ENCODE measurements at places on chromosomes 16 and 17.
A peak's percentile ranks its signal among the peaks of the same experiment; 100 is the strongest.

GRCh38 chr16:10624527-10624926 is 44.1 kb upstream of the EMP2 start:
- DNase-seq = no peak

DNA sequence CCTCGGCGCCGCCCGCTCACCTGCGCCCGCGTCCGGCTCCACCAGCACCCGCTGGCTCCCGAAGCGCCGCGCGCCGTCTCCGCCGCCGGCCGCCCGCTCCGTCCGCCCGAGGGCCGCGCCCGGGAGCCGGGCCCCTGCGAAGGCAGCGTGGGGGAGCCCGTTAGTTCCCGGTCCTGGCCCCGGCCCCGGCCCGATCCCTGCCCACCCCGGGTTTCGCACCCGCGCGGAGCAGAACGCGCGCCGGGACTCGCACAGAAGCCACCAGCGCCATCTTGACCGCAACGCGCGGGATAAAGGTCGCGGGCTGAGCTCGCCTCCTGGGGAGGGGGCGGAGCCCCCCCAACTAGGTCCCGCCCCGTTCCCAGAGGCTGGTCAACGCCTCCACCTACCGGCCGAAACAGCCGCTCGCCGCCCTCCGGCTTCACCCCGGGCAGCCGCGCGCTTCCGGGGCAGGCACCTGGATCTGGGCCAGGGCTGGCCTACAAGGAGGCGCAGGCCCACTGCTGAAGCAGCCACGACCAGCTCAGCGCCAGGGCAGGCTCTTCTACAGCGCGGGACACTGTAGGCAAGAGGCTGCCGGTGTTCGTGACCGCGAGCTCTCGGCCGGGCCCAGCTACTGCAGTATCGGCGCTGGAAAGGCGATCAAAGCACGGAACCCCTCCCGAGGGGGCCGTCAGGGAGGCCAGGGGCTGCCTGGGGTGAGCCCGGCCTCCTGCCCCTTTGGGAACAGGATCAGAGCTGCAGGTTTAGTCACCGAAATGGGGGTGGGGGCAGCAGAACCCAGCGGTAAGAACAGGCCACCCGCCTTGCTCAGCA is at the start of gene ECI1:
ECI1 (minus strand) TSS at position 292 of the 816 bp plus-strand sequence; CDS start at position 271, 21 bp downstream.
- peak; percentile 89 for DNase-seq

GRCh38 chr17:38417210-38417951 is 10.9 kb upstream of the ARHGAP23 start:
- DNase-seq = no peak

DNA sequence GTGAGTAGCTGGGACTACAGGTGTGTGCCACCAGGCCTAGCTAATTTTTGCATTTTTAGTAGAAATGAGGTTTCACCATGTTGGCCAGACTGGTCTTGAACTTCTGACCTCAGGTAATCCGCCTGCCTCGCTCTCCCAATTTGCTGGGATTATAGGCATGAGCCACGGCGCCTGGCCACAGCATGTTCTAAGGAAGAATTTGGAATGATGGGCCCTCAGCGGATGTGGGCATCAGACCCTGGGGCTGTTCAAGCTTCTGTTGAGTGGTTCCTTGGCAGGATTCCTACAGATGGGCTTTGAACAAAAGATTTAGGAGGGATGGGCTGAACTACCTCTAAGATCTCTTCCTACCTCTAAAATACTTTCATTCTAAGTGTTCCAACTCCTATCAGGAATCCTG is 4.1 kb downstream of the PRPSAP2 start:
- no peak for DNase-seq

DNA sequence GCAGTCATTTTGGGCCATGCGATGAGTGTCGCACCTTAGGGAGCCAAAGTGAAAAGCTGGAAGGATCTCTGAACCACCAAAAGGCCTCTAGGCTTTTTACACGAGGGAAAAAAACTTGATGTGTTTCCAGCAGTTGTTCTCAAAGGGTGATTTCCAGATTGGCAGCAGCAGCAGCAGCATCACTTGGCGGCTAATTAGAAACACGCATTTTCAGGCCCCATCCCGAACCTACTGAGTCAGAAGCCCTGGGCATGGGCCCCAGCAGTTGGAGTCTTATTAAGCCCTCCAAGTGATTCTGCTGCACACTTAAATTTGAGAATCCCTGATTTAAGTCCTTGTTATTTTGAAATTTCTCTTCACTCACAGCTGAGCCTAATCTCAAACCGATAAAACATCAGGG is 25.3 kb upstream of the PYY start:
- no peak for DNase-seq

DNA sequence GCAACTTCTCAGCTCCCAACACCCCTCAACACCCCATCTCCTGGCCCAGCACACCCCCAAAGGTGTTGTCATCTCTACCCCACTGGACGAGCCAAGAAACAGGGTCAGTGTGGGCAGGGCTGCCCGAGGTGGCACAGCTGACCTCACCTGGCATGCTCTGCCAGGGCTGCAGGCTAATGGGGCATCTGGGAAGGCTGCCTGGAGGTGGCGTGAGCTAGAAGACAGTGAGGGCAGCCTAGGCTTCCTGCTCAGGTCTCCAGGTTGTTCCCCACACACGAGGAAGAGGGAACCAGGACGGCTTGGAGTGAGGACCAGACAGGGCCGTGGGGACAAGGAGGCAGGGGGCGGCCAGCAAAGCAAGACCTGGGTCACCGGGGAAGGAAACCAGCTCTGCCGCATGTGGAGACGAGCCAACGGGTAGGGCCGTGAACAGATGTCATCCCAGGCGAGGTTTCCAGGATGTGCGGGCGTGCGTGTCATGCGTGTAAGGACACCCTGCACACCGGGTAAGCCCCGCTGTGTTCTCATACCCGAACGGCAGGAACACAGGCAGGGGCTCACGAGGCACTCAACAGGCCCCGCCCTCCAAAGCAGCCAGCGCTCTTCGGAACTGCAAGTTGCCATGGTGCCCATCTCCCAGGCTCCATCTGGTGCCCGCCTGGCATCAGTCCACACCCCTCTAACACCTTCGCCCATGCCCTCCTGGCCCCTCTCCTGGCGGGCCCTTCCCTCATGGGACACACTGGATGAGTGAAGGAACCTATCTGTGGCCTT is 29.6 kb upstream of the PVALEF start:
- DNase-seq = no peak

- peak; percentile 73 for DNase-seq
These were observed 125.4 kb upstream of the CHMP6 start for GRCh38 chr17:80866050-80866793.

DNA sequence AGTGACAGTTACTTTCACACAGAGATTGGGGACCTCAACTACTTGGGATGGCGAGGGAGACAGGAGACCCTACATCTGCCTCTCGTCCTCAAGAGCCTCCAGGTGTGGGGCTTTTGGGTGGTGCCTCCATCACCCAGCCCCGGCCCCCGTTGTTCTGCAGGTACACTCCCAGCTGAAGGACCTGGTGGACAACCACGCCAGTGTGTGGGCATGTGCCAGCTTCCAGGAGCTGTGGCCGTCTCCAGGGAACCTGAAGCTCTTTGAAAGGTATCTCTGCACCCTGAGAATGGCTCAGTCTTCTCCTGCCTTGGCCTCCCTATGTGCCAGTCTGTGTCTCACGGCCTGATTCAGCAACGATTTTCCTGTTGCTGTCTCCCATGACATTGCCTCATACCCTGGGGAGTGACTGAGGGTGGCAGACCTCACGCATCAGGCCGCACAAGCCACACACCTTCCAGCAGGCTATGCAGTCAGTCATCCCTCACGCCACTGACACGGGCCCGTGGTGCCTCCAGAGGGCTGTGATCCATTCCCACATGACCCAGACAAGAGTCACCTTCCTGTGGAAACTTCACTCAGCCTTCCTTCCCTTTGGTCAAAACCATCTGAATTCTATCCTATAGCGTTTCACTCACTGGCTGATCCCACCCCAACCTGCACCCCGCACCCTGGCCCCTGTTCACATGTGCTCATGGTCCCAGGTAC is 3.7 kb downstream of the CCNF start:
- DNase-seq = no peak

- no peak for DNase-seq
These were observed 2.8 kb downstream of the CDIPT start for GRCh38 chr16:29860218-29860617.

DNA sequence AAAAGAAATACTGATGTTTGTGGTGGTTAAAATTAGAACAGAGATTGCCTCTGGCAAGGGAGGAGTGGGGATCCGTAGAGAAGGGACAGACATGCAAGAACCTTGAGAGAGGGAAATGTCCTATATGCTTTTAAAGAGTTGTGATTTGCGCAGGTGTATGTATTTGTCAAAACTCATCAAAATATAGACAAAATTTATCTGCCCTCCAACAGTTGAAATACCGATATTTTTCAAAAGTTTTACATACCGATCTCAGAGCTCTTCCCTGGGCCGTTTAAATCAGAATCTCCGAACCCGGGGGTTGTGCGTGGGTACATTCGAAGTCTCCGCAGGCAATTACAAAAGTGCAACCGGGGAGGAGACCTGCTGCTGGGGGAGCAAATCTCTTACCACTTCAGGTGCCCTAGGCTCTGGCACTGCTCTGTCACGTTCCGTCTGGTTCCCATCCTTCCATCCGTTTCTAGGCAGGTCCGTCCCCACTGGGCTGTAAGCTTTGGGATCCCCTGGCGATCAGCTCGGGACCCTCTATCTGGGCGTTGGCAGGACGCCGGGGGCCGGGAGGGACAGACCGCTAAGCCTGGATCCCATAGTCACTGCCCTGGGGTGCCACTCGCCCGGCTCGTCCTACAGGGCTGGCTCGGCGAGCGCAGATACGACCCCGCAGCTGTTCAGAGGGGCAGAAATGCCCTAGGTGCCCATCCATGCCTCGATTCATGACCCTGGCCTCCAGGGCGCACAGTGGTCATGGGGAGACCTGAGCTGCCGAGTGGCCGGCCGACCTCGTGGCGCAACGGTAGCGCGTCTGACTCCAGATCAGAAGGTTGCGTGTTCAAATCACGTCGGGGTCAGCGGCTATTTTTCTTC is 4.2 kb downstream of the BORCS6 start:
- peak; percentile 98 for DNase-seq

DNA sequence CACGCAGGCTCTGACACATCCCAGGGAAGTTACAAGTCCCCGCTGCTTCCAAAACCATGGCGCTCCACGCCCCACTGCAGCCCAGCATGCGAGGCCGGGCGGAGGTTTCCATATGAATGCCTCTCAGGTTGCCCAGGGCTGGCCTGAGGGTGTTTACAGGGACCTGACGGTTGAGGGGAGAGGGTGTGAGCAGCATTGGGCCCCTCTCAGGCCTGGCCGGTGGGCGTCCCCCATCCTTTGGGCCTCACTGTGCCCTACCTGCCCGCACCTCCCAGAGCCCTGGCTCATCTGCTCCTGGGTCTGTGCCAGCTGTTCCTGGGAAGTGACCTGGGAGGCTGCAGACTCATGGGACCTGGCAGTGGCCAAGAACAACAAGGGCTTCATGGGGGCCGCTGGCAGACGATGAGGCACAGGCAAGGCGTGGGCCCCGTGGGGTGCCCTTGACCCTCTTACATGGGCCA is 173.5 kb downstream of the C16orf95 start:
- no peak for DNase-seq

DNA sequence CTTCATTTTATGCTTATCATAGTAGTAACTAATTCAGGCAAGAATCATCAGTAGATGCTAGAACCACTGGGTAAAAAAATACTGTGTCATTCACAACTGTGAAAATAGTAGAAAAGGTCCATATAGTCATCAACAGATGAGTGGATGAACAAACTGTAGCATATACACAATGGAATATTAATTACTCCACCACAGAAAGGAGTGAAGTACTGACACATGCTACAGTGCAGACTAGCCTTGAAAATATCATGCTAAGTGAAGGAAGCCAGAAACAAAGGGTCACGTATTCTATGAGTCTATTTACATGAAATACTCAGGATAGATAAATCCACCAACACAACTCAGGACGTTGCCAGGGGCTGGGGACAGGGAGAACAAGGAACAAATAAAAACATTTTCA is 13.3 kb downstream of the USP22 start:
- DNase-seq = no peak

- DNase-seq = peak; percentile 65
These were observed 11.5 kb downstream of the CCL16 start for GRCh38 chr17:35969558-35970380.

DNA sequence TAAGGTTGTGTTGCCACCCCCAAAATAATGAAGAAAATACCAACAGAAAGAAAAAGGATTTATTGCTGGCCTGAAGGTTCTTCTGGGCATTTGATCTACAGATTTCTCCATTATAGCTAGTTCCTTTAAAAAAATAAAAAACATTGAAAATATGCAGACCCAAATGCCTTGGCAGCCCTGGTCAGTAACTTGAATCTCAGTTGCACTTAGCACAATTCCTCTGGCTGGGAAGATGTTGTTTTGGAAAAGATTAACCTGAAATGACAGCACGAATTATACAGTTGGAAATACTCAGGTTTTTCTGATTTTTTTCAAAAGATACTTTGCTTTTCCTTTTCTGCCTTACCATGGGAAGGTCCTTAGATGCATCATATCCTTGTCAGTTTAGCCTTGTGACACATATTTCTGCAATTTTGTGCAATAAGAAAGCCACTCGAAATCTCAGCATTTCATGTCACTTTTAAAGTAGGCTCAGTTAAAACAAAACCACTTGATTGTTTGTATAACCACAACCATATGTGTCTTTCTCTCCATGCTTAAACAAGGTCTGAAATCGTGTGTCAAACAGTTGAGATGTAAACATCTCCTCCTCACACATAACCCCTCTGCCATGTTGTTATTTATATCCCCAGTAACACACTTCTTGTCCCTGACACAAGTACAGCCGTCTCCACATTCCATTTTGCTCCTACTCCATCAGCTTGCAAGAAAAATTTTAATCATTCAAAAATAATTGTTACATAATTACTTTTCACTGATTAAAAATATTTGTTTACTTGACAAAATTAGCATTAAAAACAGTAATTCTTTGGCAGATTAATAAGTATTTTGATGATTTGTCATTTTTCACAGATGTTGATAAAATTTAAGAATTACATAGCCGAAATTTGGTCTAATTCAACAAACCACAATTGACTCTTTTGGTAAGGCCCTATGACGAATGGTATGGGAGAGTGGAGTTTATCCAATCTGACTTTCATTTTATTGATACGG is 61.1 kb downstream of the SIAH1 start:
- no peak for DNase-seq

- DNase-seq = no peak
These were observed 1301.0 kb upstream of the CDH8 start for GRCh38 chr16:63337264-63337663.

GRCh38 chr16:49620158-49620868 is 235.6 kb downstream of the ZNF423 start:
- DNase-seq = no peak

- DNase-seq = no peak
These were observed 42.1 kb downstream of the TSC2 start for GRCh38 chr16:2089706-2090480.

- no peak for DNase-seq
These were observed 7.6 kb downstream of the UBALD2 start for GRCh38 chr17:76272541-76273444.

GRCh38 chr17:1271030-1271423 is 783 bp downstream of the BHLHA9 start:
- DNase-seq = no peak

DNA sequence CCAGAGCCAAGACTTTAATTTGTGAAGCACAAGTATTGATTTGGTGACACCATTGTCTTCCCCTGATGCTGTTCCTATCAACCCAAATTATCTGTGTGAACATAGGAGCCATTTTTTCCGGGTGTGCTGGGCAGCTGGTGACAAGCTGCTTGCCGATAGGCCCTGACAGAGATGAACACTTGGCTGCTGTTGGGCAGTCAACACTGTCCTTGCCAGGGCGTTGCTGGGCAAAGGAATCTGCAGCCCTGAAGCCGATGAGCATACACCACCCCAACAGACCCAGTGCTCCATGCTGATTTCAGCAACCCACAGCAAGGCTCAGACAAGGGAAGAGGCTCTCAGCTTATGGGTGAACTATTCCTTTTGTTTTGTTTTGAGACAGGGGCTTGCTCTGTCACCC is 105.4 kb downstream of the YPEL2 start:
- no peak for DNase-seq
